ENCODE measurements at places on chromosomes 7 and 10.

DNA sequence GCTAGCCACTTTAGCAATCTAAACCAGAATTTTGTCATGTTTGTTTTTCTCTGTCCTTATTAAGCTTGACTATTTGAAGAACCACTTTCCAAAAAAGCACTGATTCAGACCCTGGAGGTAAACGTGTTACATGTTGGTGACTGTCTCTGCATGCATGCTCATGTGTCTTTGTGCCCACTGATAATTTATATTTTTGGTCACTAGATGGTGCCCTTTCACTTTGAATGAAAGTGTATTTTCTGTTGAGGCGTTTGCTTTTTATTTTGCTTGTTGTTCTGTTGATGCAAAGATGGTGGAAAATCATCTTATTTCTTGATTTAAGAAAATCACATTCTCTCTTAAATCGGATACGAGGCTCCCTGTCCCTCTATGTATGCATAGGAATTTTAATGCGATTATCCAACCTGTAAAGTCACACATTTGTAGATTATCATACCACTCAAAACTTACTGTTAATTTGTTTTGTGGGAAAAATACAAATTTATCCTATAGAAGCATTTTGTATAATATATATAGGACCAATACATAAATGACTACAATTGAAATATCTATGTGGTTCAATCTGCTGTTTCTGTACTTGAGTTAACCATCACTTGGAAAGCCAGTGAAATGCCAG lies 269.3 kb downstream of the BICC1 start:
- peak; percentile 11 for DNase-seq

DNA sequence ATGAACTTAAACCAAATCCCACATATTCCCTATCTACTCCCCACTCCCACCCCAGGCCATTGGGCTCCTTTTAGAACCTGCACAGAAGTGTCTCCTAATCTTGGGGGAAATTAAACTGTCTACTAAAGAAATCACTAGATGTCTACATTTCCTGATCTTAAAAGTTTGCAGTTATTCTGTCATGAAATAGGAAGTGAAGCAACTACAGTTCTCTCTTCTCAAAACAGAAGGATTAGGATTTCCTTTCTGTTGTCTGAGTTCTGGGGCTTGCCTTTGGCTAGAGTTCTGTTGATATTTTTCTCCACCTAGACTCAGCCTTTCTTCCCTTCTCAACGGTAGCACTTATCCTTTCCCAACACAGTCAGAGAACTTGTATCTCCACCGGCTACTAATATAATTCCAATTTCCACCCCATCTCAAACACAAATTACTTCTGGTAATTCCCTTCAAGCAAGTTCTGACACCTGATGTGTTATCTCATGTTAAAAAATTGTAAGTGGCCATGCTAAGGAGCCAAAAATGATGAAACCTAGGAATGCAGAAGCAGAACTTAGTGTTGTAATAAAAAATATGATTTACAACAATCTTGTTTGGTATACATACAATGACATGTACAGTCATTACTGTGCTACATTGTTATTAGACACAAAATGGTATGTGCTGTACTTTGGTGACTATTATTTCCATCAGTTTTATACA lies 12.1 kb downstream of the OR9A4 start:
- DNase-seq = no peak

DNA sequence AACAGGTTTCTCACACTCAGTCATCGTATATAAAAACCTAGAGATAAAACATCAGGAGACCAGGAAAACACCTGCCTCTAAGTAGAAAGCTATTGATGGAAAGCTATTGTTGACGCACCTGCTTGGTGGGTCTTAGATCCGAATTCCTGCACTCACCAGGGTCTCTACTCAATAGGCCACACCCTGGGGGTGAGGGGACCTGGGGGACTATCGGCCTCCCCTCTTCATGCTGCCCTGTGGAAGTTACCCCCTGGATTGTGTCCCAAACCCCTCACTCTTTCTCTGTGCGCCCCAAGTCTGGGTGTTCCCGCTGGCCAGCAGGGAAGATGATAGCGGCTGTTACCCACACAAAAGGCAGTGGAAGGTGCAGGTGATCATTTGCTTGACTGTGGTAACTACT lies 313.0 kb downstream of the WDR37 start:
- no peak for DNase-seq

DNA sequence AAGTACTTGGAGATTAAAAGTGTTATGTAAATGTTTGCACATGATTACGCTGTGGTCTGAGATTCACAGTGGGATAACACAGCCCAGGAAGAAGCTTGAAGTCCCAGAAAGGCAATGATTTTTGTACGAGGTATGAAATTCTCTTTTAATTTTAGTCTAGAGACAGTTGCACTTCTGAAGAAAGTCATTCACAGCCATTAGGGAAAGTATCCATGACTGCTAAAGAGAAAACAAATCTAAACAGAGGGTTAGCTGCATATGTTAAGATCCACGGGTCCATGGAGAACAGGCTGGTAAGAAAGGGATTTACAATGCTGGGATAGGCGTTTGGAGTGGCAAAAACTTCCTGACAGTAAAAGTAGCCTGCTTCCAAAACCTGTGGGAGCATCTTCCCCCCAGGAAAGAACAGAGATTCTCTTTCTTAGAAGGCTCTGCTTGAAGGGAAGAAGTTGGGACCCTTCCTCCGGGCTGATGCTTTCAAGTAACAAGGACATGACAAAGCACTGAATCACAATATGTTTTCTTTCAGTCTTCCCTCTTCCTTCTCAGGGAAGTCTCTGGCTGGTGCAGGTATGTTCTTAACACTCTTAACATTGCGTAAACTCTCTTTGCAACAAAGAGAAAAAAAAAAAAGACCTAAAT lies 220.8 kb upstream of the CELF2 start:
- DNase-seq = no peak

GRCh38 chr10:95263864-95264226 lies 27.0 kb downstream of the PDLIM1 start:
- DNase-seq = no peak
